Fibroblast of skin of back (primary cell): ENCODE measurements at places on chromosomes 16 and 17.

DNA sequence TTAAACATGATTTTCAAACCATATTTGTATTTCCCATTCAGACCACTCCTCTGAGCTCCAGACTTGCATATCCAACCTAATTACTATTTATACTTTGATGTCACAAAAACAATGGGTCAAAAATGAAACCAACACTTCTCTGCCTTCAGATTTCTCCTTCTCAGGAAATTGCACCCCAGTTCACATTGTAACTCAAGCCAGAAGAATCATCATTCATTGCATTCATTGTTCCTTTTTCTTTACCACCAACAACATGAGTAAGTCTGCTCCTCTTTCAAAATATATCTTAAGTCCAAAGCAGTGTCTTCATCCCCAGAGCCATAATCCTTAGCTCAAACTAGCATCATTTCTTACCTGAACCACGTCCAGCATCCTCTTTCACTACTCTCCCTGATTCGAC lies 2.6 kb upstream of the AKAP1 start:
- DNase-seq, result no peak

- no peak for DNase-seq
These were observed 5.8 kb downstream of the PRSS8 start for GRCh38 chr16:31129568-31130335.

DNA sequence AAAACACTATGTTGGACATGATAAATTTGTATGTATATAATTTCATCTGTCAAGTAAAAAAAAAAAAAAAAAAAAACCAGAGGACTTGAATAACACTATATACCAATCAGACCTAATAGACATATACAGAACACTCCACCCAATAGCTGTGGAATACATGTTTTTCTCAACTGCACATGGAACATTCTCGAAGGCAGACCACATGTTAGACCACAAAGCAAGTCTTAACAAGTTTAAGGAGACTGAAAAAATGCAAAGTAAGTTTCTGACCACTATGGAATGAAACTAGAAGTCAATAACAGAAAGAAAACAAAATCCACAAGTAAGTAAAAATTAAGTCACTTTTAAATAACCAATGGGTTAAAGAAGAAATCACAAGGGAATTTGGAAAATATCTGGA lies 8.4 kb upstream of the CNTNAP4 start:
- peak; percentile 19 for DNase-seq

- peak; percentile 64 for DNase-seq
These were observed 9.4 kb upstream of the MEOX1 start for GRCh38 chr17:43671031-43671692.

- DNase-seq, result peak; percentile 57
These were observed 19.9 kb upstream of the GPATCH8 start for GRCh38 chr17:44522883-44523671.

DNA sequence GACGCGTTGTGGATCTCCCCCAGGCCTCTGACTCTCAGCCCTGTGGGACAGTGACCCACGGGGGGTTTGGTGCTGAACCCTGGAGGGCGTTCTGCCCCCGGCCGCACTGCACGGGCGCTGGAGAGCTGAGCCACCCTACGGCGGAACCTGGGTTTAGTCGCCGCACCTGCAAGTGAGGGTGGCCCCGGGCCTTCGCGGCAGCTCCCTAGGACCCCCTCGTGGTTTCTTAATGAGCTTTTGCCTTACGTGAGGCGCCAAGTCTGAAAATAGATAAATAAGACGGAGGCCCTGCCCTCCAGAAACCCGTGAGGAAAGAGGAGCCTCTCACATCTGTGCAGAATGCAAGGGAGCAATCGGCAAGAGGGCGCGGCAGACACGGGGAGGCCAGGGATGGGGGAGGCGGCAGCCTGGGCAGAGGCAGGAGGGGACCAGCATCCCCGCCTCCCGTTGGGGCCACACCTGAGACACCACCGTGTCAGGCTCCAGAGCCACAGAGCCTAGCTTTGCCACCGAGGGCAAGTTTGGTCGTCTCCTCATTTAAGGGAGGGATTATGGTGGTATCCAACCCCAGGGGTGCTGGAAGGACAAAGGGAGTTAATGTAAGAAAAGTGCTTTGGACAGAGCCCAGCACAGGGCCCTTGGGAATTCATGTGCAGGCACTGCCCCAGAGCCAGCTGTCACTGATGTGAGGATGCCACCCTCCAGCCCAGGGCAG lies 153.2 kb upstream of the CHMP6 start:
- no peak for DNase-seq

- peak; percentile 49 for DNase-seq
These were observed 11.3 kb downstream of the TAF1C start for GRCh38 chr16:84175350-84176081.

DNA sequence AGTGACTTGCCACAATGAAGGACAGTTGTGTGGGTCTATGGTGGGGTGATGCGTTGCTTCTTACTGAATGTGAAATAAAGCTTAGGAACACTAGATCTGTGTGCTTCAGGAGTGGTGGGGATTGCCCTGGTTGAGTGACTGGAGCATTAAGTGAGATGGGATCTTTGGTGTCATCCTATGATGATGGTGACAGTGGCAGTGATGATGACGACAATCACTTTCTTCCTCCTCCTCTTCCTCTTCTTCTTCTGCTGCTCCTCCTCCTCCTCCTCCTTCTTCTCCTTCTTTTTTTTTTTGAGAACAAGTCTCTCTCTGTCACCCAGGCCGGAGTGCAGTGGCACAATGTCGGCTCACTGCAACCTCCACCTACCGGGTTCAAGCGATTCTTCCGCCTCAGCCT lies 396.8 kb downstream of the SEC14L1 start:
- DNase-seq, result no peak

- DNase-seq, result no peak
These were observed 10.2 kb upstream of the NATD1 start for GRCh38 chr17:21263376-21263775.

- DNase-seq, result no peak
These were observed 6.0 kb upstream of the CDR2L start for GRCh38 chr17:74981318-74981978.

GRCh38 chr17:79189305-79189704 lies 114.7 kb downstream of the ENGASE start:
- no peak for DNase-seq

DNA sequence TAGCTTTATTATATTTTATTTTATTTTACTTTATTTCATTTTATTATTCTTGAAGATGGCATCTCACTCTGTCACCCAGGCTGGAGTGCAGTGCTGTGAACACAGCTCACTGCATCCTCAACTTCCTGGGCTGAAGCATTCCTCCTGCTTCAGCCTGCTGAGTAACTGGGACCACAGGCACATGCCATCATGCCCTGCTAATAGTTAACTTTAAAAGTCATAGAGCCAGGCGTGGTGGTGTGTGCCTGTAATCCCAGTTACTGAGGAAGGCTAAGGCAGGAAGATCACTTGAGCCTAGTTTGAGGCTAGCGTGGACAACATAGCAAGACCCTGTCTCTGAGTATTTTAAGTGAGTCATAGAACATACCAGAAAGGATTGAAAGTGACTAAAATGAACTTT lies 38.7 kb downstream of the ESRP2 start:
- peak; percentile 66 for DNase-seq

DNA sequence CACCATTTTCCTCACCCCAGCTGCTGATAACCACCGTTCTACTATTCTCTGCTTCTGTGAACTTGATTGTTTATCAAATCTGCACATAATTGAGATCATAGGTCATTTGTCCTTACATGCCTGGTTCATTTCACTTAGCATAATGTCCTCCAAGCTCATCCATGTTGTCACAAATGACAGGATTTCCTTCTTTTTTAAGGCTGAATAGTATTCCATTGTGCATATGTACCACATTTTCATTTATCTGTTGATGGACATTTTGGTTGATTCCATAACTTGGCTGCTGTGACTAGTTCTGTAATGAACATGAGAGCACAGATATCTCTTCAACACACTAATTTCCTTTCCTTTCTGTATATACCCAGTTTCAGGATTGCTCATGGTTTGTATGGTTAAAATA lies 225.3 kb upstream of the TBX2 start:
- no peak for DNase-seq

DNA sequence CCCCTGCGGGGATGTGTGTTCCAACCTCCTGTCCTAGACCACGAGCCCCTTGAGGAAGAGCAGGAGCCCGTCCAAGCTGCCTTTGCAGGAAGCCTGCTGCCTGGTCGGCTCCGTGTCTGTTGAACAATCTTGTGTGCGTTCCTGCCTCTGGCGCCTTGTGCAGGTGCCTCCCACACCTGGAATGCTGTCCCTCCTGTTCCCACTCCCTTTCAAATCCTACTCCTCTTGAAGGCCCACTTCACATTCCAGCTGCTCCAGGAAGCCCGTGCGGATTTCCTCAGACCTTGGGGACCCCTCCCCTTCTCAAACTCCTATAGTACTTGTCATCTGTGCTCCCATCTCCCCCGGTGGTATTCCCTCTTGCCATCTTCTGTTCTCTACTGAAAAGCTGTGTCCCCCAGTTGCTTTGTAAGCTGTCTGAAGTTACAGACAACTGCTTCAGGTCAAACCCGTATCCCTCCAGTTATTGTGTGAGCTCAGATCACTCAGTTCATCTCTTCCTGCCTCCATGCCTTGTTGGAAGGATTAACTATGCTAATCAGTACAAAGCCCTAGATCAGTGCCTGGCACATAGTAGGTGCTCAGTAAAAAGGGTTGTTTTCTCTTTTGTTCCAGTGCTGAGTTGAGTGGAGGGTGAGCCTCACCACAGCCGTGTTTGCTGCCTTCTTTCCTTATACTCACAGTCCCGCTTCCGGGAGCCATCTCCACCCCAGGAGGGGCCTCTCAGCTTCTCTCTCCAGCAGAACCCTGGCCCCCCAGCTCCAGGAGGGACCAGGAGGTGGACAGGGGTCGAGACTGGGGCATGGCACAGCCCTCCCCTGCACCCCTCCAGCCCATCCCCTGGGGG lies 241.8 kb upstream of the CIBAR2 start:
- DNase-seq, result no peak

DNA sequence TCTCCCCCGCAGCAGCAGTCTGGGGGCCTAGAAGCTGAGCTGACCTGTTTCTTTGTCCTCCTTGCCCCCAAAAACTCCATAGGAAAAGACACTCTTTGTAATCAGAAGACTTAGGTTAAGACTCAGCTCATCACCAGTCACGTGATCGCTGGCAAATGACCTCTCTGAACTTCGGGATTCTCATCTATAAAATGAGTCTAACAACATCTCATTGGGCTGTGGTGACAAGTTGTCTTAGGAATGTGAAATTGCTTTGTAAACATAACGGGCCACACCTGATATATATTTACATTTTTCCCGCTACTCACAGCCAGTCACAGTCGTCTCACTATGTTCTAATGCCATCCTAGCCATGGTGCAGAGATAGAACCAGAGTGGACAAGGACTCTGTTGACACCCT lies 86.0 kb upstream of the LHX1 start:
- peak; percentile 40 for DNase-seq

- no peak for DNase-seq
These were observed 2.9 kb upstream of the MAFG start for GRCh38 chr17:81930142-81931125.

- DNase-seq, result no peak
These were observed 17.6 kb downstream of the CCDC42 start for GRCh38 chr17:8726941-8727555.

DNA sequence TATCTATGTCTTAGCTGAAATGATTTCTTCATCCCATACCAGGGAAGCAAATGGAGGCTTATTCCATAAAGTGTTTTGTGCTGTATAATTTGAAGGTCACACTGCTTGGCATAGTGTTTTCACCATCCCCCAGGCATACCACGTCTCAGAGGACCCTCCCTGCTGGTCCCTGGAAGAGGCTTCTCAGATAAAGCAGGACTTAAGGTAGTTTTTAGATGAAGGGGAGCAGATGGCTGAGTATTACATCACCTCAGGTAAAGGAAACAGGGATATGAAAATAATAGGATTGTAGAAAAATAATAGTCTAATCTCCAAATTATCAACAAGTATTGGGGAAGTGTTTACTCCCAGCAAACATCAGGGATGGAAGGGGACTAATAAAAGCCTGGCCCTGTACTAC lies 7.3 kb upstream of the SMG1 start:
- no peak for DNase-seq

DNA sequence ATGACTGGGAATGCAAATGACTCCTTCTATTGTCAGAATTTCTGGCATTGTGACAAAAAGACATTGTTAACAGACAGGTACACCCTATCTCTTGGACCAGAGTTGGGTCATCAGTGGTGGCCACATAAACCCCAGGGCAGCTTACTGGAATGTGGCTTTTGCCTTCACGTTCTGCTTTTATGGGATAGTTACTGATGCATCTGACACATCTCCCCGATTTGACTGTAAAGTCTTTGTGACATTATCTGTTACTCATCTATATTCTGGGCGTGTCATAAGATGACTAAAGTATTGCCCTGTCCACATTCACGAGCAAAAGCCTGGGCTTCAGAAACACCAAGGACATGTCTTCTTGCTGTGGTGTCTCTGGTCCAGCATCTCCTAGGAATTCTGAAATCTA lies 18.7 kb upstream of the AQP8 start:
- DNase-seq, result peak; percentile 6

DNA sequence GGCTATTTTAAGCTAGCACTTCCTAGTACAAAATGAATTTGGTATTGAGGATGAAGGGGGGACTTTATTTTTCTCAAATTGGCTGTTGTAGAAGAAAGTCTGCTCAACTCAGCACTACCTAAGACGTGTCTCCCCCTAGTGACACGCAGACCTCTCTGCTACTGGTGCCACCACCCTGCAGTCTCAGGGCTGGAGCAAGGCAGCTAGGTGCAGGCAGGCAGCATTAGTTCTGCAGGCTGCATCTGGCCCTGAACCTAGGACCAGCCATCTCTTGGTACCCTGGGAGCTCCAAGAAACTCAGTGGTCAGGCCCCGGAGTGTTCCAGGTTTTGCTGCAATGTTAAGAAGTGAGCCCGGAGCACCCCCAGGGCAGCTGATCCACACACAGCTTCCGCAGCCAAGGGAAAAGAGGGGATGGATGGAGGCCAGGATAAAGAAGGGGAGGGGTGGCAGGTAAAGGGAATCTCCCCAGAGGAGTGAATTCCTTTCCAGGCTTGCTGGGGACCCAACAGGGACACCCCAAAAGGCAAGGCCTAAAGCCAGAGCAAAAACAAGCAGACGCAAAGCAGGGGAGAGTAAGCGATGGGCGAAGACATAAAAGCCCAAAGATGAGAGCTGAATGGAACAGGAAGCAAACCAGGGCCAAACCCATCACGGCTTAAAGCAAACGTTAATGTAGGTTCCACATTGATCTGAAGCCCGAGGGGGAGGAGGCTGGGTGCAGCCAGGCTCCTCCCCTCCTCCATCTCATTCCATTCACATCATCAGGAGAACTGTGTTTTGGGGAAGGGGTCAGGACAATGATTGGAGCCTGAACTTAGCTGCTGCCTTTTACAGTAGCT lies 200.5 kb downstream of the ZFHX3 start:
- DNase-seq, result peak; percentile 64

DNA sequence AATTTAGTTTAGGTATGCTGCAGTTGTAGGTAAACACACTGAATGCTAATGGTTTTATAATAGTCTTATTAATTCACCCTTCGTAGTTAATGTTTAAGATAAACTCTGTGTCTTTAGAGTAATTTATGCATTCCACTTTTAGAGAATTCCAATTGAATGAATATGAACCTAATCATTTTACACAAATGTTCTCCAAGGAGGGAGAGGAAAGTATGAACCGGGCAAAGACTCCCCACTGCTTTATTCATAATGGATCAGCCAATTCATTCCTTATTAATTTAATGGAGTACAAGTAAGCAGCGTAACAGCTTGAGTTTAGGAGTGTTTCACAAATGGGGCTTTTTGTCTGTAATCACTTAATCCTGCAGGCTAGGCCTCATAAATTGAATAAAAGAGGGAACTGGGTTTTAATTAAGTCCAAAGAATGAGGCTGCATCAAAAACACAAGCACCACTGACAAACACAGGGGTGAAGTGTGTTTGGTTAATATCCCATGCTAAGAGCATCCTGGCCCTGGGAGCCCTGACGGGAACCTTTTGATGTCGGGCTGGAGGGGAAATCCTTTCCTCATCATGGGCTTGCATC lies 375.7 kb upstream of the DYNLRB2 start:
- DNase-seq, result peak; percentile 40
